ENCODE measurements at places on chromosomes 2 and 18.

DNA sequence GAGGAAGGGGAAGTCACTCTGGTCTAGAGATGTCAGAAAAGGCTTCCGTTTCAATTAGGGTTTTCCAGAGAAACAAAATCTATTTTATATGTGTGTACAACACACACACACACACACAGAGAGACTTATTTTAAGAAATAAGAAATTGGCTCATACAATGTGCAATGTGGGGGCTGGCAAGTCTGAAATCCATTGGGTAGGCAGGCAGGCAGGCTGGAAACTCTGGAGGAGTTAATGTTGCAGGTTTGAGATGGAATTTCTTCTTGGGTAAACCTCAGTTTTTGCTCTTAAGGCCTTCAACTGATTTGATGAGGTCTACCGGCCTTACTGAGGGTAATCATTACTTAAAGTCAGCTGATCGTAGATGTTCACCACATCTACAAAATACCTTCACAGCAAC, 62.6 kb downstream of the MDH1 start:
- DNase-seq = no peak

DNA sequence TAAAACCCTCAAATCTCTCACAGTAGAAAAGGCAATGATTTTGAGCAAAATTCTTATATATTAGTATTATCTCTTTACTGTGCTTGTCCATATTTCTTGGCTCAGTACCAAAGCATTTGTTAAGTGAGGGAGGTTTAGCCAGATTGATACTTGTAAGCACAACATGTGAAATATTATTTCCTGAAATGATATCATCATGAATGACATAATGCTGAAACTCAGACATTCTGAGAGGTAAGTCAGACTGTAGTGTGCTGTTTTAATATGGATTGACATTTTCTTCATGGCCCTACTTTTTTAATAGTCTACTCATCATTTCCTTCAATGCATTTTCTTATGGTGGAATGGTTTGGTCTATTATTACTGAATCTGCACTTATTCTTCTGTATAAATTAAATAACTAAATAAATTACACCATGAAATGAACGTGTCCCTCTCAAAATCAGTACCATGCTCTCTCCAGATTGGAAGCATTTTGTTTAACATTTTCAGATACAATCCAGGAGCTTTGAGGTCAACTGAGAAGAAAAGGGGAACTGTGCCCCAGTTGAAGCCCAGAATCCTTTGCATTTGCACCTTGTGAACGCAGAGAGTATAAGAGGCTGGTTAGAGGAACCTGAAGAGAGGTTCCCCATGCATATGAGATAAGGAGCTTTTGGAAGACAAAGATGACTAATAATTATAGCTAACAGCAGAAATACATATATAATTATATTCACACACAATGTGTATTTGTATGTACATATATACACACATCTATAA, 50.1 kb upstream of the CRACDL start:
- DNase-seq = peak; percentile 88

DNA sequence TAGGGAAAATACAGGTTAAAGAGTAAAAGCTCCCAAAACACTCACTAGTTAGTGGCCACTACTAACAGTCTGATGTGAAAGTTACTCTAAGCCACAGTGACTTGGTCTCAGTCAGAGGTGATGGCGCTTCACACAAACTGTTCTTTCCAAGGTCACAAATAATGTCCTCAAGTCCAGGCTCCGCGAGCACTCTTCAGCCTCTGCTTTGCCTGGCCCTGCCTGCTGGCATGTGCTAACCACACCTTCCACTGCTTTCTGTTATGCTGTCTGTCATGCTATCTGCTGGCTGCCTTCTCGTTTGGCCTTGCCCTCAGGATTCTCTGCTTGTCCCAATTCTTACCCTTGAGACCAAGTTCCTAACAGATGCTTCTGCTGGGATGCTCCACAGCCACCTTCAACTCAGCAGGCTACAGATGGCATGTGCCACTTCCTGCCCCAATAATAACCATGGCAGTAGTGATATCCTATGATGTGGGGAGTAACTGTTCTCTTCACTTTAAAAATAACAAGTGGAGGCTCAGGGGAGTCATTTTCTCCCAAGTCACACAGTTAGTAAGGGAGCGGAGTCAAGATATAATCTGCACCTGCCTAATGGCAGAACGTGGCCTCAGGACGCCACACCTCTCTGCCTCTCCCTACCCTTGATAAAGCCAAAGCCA, 75.7 kb downstream of the ZAP70 start:
- no peak for DNase-seq

GRCh38 chr18:35526495-35527059, 28.8 kb upstream of the INO80C start:
- no peak for DNase-seq

- peak; percentile 65 for DNase-seq
Observed at GRCh38 chr2:26849056-26849999, 1.4 kb downstream of the DPYSL5 start.

- DNase-seq = peak; percentile 11
Observed at GRCh38 chr18:42508683-42509296, 553.8 kb downstream of the PIK3C3 start.

DNA sequence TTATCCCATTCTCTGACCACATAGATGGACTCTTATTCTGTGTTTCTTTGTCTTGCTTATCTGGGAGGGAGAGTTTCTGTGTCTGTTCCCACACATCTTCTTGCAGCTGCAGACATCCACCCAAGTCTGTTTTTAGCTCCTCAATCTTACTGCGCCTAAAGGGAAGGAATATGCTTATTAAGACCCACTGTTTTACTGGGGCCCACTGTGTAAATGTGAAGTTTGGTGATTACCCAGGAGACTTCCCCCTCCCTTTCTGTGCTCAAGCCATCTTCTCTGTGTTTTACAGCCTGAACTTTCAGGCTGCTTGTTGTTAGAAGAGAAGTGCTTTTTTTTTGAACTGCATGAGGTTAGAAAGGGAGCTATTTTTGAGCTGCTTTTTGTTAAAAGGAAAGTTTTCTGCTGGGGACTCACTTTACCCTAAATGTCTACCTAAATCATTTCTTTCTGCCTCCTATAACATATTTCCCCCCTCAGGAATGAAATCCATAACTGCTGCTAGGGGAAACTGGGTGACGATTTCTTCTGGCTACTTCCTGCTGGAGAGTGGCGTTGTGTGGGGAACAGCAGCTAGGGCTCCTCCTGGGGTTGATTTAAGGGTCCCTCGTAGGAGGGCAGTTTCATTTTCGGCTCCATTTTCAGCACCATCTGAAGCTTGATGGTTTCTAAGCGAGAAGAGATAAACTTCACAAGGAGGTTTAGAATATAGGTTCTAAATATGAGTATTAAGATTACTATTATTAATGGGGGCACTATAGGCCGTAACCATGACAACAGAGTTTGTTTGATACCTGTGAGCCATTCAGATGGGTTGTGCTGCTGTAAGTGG, 39.5 kb upstream of the GMCL1 start:
- DNase-seq = no peak

- no peak for DNase-seq
Observed at GRCh38 chr18:35753306-35753910, 171.9 kb downstream of the GALNT1 start.

DNA sequence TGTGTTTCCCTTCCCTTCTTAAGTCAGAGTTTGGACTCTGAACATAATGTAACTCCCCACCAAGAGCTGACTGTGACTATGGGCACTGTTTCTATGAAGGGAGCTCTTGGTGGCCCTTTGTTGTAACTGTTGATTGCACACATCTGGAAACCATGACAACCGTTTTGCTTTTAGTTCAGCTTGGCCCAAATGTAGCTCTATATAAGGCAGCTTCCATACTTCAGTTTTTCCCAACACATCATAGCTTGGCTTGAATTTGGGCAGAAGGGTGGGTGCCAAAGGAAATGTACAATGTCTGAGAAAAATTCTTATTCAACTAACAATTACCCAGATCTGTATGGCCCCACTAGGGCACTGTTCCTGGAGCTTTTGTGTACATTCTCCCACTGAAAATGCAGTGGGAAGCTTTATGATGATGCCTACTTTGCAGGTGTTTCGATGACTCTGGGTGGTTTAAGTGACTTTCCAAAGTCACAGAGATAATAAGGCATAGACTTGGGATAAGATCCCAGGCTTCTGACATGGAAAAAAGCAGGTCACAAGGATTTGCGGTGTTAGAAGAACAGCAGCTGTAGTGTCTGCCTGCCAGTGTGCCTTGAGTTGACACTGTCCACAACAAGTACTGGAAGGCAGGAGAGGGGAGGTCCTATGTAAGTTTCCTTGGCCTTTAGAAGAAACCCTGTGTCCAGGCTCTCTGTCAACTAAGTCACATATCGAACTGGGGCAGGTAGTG, 2.4 kb upstream of the CETN1 start:
- peak; percentile 56 for DNase-seq

DNA sequence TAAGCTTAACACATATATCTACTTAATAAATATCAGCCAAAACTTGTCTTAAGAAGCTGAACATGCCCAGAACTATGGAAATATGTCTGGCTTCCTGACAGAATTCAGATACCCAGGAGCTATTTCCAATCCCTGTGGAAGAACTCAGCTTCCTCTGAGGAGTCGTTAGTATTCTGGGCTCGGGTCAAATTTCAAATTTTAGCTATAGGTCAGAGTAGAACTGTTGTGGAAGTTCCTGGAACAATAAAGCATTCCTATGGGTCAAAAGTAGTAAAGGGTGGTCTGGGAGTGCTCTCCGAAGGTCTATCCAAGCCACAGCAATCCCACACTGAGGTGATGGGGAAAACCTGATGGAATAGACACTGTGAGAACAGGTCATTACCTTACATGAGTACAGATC, 342.7 kb upstream of the CHST9 start:
- no peak for DNase-seq

DNA sequence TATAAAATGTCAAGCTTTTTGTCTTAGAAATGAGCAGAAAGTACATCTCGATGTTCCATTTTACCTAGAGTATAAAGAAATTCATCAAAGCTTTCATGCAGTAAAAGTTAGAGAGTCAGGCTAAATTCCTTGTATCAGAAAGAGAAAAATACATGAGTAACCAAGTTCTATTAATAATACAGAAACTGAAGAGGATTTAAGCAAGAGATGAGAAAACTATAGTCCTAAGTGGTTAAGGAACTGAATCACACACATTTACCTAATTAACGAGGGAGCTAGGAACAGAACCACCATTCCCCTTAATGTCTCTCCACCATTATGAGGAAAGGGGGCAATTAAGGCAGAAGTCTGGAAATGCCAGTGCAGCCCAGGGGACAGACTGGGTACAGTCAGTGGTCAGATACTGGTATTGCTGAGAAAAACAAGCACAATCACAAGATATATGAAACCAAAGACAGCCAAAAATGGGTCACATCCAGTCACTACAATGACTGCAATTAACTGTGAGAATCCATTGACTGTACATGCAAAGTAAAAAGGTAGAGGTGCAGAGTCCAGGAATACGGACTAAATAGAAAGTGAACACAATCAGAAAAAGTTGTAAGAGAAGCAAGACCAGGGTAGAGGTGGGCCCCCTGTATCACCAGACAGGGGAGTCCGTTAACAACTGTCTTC, 23.9 kb downstream of the MAP4K3 start:
- no peak for DNase-seq

DNA sequence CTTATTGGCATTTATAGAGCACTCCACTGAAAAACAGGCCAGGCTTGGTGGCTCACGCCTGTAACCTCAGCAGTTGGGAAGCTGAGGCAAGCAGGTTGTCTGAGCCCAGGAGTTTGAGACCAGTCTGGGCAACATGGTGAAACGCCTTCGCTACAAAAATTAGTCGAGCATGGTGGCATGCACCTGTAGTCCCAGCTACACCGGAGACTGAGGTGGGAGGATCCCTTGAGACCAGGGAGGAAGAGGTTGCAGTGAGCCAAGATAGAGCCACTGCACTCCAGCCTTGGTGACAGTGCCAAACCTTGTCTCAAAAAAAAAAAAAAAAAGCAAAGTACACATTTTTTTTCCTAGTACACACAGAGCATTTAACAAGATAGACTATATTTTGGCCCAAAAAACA, 96.1 kb downstream of the TGIF1 start:
- DNase-seq = no peak

- peak; percentile 29 for DNase-seq
Observed at GRCh38 chr2:4219571-4219970, 516.2 kb downstream of the DCDC2C start.

- no peak for DNase-seq
Observed at GRCh38 chr18:21439431-21439846, 161.1 kb downstream of the ESCO1 start.

- DNase-seq = no peak
Observed at GRCh38 chr2:143139835-143140393, 10.7 kb downstream of the ARHGAP15 start.

GRCh38 chr2:171391532-171391931, 42.3 kb downstream of the METTL8 start:
- no peak for DNase-seq

- peak; percentile 42 for DNase-seq
Observed at GRCh38 chr2:73114273-73114867, 1.6 kb upstream of the RAB11FIP5 start.

DNA sequence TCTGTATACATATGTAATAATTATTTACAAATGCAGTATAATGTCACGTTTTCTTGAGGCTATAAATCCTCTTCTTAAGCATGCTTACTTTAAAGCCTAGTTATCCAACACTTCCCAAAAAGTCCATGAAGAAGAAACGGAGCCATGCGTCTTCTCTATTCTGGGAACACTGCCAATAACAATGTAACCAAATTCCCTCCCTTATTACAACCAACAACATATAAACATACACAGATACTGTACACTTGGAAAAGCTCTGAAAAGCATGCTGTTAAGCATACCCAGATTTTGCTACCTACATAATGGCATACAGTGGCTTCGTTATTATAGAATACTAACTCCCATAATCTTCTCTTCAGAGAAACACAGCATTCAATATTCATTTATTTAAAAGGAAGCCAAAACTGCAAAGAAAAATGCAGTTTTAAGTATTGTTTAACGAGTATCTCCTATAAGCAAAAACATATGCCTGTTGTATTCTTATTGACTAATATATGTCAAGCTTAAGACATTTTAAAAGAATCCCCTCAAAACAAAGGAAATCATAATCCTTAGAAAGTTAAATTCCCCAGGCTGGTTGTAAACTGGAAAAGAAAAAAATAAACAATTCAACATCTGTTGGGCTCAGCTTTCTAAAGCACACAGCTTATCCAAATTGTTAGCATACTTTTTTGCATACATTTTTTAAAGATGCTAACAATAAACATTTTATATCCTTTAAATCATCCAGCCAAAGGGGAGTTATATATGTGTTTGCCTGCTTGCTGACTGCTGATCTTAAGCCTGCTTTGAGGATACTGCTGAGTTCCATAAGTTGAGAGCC, 83.4 kb downstream of the SLC25A12 start:
- DNase-seq = no peak

- no peak for DNase-seq
Observed at GRCh38 chr2:143420313-143420712, 291.1 kb downstream of the ARHGAP15 start.

GRCh38 chr18:54191352-54191751, 33.1 kb downstream of the MBD2 start:
- DNase-seq = no peak

DNA sequence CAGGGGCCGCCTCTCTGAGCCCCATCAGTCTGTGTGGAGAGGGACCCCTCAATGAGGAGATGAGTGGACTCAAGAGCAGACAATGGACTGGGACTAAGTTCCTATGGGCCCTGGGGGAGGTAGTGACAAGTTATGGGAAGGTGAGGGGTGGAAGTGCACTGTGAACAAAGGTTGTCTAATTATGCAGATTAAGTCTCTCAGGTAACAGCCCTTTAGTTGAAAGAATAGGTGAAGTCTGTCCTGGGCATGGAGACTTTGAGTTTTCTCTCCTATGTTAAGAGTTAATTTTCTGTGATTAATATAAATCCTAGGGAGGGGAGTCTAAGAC, 243.8 kb downstream of the FAM210A start:
- DNase-seq = no peak

GRCh38 chr2:174439950-174440349, 44.4 kb downstream of the SCRN3 start:
- no peak for DNase-seq

Data from DMS53 (cell line).